ENCODE measurements at places on chromosomes 6 and 20. TPM values are rescaled to one million over a fixed set of nuclear protein-coding genes. Genes with fewer than 3 reads are reported as not detected.

- no peaks in the 10 kb centered on the region for H3K4me1 ChIP-seq
- H3K27ac ChIP-seq, result no peak overlapping the region
Measured at GRCh38 chr6:159012201-159012600, 12.2 kb upstream of the RSPH3 start.

GRCh38 chr6:28277746-28278145 is 3.6 kb upstream of the PGBD1 start:
- peaks cover 8% of the 10 kb centered on the region for H3K36me3 ChIP-seq
- DNase-seq, result peak; percentile 16
- no peak overlapping the region for H3K27ac ChIP-seq
- no peaks in the 10 kb centered on the region for H3K4me1 ChIP-seq

- no peaks in the 10 kb centered on the region for H3K27me3 ChIP-seq
- H3K27ac ChIP-seq, result no peak overlapping the region
- H3K4me1 ChIP-seq, result no peaks in the 10 kb centered on the region
- no peak for DNase-seq
Measured at GRCh38 chr6:113141901-113142300, 715.2 kb upstream of the MARCKS start.

PNLDC1 gene
- total RNA-seq, result not detected

ENPP3 gene
- total RNA-seq, result 0.26 TPM

DNA sequence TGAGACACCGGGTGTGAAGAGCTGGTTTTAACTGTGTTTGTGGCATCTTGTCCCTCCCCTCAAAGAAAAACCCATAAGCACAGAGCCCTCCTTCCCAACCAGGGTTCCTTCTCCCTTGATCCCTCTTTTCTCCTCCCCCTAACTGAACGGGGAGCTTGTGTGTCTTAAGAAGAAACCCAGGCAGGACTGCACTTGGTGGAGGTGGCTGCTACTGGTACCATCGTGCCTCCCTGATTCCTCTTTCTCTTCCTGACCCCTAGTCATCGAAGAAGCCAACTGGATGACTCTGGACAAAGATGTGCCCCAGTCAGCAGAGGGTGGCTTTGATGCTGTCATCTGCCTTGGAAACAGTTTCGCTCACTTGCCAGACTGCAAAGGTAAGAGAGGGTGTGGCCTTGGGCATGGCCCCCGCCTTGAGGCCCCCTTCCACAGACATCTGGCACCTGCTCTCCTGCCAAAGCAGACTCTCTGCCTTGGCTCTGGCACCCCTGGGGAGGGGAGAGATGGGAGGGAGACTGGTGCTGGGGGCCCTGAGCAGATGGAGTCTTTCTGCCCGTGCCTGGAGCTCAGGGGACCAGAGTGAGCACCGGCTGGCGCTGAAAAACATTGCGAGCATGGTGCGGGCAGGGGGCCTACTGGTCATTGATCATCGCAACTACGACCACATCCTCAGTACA is 2.1 kb downstream of the GNMT start:
- H3K27me3 ChIP-seq, result no peaks in the 10 kb centered on the region
- no peak overlapping the region for H3K27ac ChIP-seq
- H3K4me3 ChIP-seq, result no peak overlapping the region
- H3K4me1 ChIP-seq, result peaks cover 6% of the 10 kb centered on the region
- peaks cover 4% of the 10 kb centered on the region for H3K36me3 ChIP-seq
- DNase-seq, result no peak

DNA sequence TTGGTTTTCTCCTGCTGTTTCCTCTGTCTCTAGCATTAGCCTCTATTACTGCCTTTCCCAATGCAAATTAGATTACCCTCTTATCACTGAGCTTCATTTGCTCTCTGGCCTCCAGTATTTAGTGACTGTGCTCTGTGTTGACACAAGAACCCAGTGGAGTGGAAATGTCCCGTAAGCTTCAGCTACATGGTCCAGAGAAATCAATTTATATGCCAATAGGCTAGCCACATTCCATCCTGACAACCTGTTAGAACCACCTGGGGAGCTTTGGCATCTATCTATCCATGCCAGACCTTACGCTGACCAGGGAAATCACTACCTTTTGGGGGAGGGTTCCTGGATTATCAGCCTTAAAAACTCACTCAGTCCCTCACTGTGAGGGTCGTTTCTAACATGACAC is 459.6 kb downstream of the UTRN start:
- no peaks in the 10 kb centered on the region for H3K27me3 ChIP-seq
- H3K4me3 ChIP-seq, result no peak overlapping the region
- no peak overlapping the region for H3K27ac ChIP-seq
- no peak for DNase-seq

Data from fibroblast of lung (primary cell).